ENCODE measurements at places on chromosomes 2 and 18.

- DNase-seq = no peak
Observed at GRCh38 chr18:9705183-9705829, 2.8 kb upstream of the RAB31 start.

- DNase-seq = no peak
Observed at GRCh38 chr18:4352746-4353551, 102.2 kb downstream of the DLGAP1 start.

- DNase-seq = no peak
Observed at GRCh38 chr2:98736464-98736889, 5.5 kb upstream of the MGAT4A start.

GRCh38 chr2:239253264-239253663 lies 147.6 kb downstream of the HDAC4 start:
- DNase-seq = no peak

GRCh38 chr2:196677404-196677803 lies 37.9 kb downstream of the CCDC150 start:
- no peak for DNase-seq

GRCh38 chr2:15810477-15811150 lies 129.7 kb upstream of the MYCN start:
- DNase-seq = no peak

- DNase-seq = no peak
Observed at GRCh38 chr18:49168281-49168985, 217.7 kb upstream of the SMAD7 start.

GRCh38 chr2:221293949-221294742 lies 278.0 kb downstream of the EPHA4 start:
- no peak for DNase-seq

- DNase-seq = no peak
Observed at GRCh38 chr2:104416339-104417000, 437.4 kb upstream of the POU3F3 start.

GRCh38 chr2:240452462-240453256 lies 17.2 kb downstream of the GPC1 start:
- peak; percentile 68 for DNase-seq

- peak; percentile 56 for DNase-seq
Observed at GRCh38 chr18:34709750-34710441, at the start of gene DTNA. Gene DTNA (plus strand): TSS chr18:34710298. CDS start chr18:34755977, 45,679 bp downstream.

GRCh38 chr2:238381341-238382115 lies 45.2 kb upstream of the ASB1 start:
- no peak for DNase-seq

- no peak for DNase-seq
Observed at GRCh38 chr2:207135801-207136457, 29.8 kb downstream of the KLF7 start.

- peak; percentile 71 for DNase-seq
Observed at GRCh38 chr18:46474487-46475389, 182.3 kb downstream of the LOXHD1 start.

- no peak for DNase-seq
Observed at GRCh38 chr2:12897181-12897580, 180.4 kb downstream of the TRIB2 start.

- peak; percentile 85 for DNase-seq
Observed at GRCh38 chr2:219571311-219572236, at the start of gene OBSL1. Gene OBSL1 (minus strand): TSS chr2:219571539. CDS start chr2:219571232, 307 bp downstream.

- DNase-seq = no peak
Observed at GRCh38 chr18:57780706-57781347, 22.3 kb downstream of the ATP8B1 start.

- DNase-seq = no peak
Observed at GRCh38 chr18:31577195-31577594, 14.5 kb upstream of the TTR start.

GRCh38 chr2:158677542-158677941 lies 117.6 kb upstream of the DAPL1 start:
- DNase-seq = no peak

DNA sequence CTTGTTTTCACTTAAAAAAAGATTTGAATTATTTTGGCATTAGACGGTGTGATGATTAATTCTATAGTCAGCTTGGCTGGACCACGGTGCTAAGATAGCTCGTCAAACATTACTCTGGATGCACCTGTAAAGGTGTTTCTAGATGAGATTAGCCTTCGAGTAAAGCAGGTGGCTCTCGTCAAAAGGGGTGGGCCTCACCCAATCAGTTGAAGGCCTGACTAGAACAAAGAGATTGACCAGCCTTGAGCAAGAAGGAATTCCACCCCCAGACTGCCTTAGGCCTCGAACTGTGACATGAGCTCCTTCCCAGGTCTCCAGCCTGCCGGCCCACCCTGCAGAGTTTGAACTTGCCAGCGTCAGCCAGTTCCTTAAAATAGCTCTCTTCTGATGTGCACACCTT lies 73.4 kb downstream of the TWIST2 start:
- DNase-seq = no peak

DNA sequence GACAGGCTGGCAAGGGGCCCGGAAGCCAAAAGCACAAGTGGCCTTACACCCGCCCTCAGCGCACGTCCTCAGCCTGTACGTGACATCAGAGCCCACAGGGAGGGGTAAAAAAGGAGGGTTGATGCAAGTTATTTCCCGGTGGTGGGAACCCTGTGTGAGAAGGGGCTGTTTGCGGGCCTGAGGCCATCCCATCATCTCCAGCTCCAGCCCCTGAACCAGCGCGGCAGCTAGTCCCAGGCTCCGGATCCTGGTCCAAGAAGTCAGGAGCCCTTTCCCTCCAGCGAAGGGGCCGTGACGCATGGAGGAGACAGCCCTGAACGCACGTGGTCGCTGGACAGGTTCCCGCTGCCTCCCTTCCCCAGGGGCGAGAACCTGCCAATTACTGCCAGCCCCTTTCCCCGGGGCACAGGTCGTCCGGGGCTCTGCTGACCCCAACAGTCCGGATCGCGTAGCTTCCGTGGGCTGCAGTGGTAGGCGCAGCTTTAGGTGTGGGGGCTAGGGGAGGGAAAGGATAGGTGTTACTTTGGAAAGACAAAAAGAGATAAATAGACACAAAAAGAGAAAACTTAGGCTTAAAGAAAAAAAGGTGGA lies 1.3 kb upstream of the LRP2 start:
- peak; percentile 54 for DNase-seq

- DNase-seq = no peak
Observed at GRCh38 chr2:238278626-238279323, 9.6 kb downstream of the PER2 start.

DNA sequence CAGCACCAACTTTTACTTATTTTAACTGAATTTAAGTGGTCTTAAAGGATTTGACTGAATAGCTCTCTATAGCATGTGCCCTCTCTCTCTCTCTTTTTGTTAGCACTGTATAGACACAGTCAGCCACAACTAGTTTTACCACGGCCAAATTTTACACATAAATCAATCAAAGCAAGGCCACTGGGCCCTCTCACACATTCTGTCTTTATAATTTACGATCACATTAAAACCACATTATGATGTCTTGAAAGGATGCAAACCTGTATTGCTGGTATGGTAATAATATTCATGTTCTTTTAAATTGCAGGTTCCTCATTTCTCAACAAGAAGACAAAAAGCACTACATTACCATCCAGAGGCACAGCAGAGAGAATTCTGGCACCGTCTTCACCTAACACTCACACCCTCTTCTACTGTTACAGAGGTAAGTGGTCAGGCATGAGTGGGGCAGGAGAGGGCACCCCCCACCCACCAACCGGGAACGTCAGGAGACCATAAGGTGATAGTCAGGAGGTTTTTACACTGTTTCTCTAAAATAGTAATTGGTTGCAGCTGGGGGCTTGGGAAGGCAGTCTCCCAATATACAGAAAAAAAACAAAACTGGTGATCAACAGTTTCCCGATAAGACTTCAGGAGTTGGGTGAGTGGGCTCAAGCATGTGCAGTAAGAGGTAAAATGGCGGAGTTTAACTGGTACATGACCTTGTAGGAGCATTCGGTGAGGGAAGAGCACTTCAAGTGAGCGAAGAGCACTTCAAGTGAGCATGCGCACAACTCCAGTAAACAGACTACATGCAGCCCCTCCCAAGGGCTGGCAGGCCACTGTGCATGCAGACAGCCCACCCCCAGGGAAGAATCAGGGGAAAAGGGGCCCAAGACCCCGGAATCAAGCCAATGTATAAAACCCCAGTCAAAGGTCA lies 296.7 kb downstream of the PIEZO2 start:
- DNase-seq = no peak

- no peak for DNase-seq
Observed at GRCh38 chr2:98551316-98551715, 57.0 kb downstream of the COA5 start.

DNA sequence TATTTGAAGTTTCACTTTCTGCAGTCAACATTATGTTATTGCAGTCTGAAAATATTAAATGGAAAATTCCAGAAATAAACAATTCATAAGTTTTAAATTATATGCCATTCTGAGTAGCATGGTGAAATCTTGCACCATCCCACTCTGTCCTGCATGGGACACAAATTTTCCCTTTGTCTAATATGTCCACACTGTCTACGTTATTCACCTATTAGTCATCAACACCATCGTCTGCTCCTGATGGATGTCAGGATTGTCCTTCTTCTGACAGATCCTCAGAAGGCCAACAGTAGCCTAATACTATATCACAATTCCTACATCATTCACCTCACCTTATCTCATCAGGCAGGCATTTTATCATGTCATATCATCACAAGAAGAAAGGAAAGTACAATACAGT lies 163.1 kb downstream of the TXNL1 start:
- DNase-seq = no peak

- no peak for DNase-seq
Observed at GRCh38 chr2:10014418-10015190, 28.7 kb upstream of the KLF11 start.

- DNase-seq = no peak
Observed at GRCh38 chr2:144242311-144242710, 277.6 kb downstream of the ZEB2 start.

DNA sequence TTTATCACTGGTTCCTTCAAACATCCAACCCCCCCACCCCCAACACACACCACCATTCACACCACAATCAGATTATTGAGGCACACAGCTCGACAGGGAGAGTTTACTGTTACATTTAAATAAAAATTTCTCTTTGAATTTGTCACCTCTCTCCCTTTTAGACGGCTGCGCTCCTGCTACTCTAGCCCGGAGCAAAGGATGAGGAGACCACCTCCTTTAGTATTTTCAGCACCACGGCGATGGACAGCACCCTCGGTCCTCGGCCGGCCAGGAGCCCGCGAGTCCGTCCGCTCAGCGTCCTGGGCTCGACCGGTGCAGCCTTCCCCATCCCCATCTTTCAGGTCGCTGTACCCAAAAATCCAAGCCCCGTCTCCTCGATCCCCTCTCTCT lies 892 bp downstream of the CELF4 start:
- DNase-seq = peak; percentile 45

DNA sequence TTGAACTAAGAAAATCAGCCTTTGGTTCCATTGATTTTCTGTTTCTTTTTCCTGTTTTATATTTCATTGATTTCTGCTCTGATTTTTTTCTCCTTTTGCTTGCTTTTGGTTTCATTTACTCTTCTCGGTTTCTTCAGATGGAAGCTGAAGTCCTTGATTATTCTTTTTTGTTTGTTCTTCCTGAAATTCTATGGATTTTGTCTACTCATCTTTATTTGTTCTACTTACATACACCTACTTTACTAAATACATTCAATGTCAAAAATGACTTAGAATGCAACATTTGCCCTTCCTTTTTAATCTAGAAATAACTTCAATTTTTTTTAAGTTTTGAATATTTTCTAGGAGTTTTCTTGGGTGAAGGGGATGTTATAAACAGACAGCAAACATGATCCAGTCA lies 612.5 kb downstream of the METTL4 start:
- DNase-seq = no peak

- DNase-seq = no peak
Observed at GRCh38 chr2:127626917-127627739, 18.8 kb upstream of the GPR17 start.

GRCh38 chr2:128217671-128218070 lies 101.0 kb downstream of the HS6ST1 start:
- DNase-seq = no peak

GRCh38 chr2:120820263-120820952 lies 84.7 kb downstream of the GLI2 start:
- no peak for DNase-seq

DNA sequence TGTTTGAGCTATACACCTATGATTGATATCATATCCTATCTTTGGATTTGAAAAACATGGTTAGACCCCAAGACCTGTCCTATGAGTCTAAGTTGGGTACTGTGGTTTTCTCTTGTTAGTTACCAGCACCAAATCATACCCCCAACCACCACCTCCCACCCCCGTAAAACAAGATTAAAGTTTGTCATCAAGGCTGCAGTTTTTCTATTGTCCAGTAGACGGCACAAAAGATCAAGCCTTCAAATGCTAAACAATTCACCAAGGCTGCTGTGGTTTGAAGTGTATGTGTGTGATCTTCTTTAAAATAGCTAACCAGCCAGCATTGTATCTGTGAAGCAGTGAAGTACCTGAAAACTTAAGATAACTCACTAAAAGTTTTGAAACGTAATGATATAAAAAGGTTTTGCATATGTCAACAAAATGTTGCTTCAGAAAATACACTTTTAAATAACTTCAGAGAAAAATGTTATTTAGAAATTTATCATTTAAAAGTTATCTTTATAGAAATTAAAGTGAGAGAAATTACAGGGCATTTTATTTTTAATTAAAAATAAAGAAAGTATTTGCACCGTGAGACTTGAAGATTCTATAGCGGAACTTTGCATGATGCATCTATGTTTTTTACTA lies 5.8 kb upstream of the MEIS1 start:
- DNase-seq = peak; percentile 70

GRCh38 chr2:215716956-215717355 lies 281.1 kb upstream of the FN1 start:
- no peak for DNase-seq

DNA sequence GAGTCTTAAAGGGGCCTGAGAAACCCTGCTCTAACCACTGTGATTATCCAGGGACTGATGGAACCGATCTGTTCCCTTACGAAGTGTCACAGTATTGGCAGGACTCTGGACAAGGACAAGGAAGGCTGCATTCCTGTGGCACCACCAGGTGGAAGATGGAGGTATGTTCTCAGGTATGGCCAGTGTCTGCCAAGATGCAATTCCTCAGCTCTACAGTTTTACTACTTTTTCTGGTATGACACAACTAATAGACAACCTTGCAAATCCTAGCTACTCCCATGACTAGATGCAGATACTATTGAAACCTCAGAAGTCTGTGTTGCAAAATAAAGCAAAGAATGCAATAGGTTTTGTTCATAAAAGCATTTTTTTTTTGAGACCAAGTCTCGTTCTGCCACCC lies 14.6 kb downstream of the RAB31 start:
- peak; percentile 13 for DNase-seq

GRCh38 chr2:237326266-237327171 lies 87.4 kb downstream of the COL6A3 start:
- no peak for DNase-seq
